NCI-H1436 treated with DMSO at 0.1 percent for 48 hours (cell line): ENCODE measurements at places on chromosomes 7 and 10.
A peak's percentile ranks its signal among the peaks of the same experiment; 100 is the strongest.

GRCh38 chr10:48801001-48801421 is 116.3 kb downstream of the WDFY4 start:
- no peak for DNase-seq

DNA sequence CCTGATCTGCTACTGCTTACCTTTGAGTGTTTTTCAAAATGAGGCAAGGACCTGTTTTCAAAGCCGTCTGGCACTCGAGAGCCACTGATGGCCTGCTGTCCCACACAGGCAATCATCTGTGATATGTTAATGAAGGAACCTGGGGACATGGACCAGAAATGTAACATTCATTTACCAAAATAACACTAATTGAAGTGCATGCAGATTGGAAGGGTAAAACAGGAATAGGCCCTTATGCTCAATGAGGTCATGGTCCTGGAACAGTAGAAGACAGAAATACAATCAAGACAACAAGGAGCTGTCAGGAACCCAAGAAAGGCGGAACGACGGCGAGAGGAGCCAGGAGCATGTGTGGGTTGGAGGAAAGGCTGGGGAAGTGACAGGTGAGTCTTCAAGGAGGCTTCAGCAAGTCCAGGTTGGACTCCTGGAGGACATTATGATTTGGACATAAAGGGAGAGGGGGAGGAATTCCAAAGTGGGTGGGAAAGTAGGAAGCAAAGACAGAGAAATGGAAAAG is 28.3 kb downstream of the POLR3A start:
- DNase-seq = no peak

DNA sequence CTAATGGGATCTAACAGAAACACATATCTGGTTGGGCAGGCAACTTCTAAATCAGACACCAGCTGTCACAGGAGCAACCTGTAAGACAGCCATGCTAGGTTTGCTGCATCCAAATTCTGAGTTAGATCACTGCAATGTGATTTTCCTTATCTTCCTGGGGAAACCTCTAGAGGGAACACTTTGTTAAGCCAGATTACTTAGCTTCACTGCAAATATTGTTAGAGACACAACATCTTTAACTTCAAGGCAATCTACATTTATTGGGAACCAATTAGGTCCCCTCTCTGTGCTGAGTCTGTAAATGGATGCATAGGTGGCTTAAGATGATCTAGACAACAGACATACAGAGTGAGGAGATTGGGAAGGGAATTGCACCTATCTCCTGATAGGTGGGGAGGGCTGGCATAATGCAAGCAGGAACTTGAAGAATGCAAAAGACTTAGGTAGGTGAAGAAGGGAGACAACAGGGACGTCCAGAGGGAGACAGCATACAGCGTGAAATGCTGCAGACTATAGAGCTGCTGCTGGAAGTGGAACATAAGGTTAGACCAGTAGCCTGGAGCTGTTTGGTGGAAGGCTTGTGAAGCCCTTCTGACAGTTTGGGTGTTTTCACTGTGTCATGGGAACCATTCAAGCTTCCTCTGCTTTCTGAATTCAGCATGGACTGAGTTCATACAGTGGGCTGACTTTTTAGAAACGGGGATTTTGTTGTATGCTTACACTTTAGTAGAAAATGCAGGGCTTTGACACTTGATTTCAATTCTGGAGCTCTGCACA is 109.8 kb upstream of the ELMO1 start:
- no peak for DNase-seq

DNA sequence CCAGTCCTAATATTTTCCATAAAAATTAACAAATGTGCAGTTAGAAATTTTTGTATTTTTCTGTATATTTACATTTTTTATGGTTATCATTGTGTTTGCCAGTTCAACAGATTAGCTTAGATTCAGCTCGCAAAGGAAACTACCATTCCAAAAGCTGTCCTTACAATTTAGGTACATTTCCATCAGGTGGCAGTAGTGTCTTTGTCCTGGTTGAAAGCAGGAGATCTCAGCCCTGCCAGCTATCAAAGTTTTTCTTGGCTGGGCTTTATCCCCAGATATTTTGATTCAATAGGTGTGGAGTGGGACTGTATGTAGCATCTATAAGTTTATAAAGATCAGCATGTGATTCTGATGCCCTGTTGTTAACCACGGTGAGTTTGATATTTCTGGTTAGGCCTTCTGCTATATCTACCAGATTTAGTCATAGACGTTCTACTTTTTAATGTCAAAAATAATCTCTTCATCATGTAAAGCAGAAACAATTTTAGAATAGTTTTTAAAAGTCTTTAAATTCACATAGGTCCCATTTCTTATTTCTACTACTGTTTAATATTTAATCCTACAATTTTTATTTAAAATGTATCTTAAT is 15.5 kb upstream of the ICA1 start:
- DNase-seq = no peak

- no peak for DNase-seq
Observed at GRCh38 chr7:91543646-91544045, 279.4 kb downstream of the FZD1 start.

DNA sequence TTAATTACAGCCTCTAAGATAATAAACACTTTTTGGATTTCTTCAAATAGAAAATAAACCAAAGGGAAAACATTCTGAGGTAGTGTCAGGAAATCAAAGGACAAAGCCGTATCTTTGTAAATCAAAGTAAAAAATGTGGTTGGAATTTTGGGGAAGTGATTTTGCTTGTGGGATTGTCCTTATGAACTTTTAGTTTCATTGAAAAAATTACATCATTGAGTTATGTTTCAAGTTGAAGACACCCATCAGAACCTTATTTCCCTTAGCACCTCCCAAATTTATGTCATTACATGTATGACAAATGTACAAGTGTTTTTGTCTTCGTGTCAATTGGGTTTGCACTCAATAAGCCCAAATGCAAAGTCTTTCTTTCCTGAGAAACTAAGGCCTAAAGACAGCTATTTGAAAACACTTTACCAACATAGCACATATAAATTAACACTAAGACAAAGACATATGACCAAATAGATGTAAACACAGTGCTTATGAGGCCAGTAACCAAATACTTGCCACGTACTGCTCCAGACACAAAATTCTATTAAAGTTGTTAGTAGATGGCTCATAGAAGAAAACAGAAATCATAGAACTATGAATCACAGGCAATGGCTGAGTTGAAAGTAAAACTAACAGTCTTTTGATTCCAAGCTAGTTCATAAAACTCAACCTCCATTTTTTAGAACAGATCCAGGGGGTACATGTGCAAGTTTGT is 26.9 kb upstream of the LAMB4 start:
- DNase-seq = no peak

- DNase-seq = no peak
Observed at GRCh38 chr7:69811476-69812308, 213.4 kb downstream of the AUTS2 start.

DNA sequence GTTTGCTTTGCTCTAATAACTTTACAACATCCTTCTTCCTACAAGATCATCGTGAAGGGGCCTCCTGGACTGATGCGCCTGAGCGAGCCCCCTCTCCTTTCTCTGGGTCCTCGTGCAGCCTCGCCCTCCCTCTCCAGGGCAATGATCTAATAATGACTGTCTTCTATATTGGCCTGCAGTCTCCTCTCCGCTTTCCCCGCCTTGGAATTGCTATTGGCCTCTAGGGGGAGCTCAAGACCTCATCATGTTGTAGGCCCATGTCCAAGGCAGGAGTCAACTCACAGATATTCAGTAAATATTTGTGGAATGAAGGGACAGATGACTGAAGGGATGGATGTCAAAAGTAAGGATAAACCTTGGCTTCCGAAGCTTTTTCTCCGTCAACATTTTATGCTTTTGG is 1180.3 kb downstream of the TYW1 start:
- peak; percentile 17 for DNase-seq

- no peak for DNase-seq
Observed at GRCh38 chr10:88388324-88388723, 194.8 kb downstream of the RNLS start.

DNA sequence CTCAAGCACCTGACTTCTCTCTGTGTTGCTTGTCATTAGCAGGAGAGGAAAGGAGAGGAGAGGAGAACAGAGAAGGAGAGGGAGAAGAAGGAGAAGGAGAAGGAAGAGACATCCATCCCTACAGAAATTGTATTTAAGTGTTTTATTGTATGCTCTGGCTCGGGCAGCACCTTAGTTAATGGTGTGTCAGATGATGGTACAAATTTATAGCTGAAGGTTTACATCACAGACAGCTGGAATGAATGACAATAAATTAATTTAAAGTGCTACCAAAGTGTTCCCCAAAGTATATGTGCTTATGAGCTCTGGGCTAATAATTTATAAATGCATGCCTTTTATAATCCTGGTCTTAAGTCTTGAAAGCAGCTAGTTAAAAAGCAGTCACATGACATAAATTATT is 38.1 kb upstream of the ZMIZ1 start:
- DNase-seq = no peak

DNA sequence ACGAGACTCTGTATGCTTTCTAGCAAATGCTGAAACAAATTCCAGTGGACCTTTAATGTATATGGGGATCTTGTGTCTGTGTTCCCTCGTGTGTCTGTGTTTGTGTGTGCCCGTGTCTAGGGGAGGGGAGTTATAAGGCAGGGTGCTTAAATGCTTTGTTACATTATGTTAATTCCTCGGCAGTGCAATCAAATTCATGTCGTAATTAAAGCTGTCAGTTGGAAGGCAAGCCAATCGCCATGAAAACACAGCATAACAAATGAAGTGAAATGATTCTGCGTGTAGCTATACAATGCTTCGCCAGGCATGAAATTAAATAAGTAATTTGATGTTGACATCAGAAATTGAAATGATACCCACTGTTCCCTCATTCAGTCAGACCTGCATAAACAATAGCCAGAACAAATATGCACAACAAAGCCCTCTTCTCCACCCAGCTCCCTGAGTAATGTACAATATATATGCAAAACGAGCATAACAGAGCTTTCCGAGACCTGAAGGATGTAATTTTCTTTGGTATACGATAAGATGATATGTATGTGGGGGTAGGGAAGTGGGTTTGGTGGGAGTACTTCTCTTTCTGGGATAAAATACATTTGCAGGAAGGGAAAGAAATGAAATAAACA is 534.1 kb downstream of the AUTS2 start:
- DNase-seq = peak; percentile 63

DNA sequence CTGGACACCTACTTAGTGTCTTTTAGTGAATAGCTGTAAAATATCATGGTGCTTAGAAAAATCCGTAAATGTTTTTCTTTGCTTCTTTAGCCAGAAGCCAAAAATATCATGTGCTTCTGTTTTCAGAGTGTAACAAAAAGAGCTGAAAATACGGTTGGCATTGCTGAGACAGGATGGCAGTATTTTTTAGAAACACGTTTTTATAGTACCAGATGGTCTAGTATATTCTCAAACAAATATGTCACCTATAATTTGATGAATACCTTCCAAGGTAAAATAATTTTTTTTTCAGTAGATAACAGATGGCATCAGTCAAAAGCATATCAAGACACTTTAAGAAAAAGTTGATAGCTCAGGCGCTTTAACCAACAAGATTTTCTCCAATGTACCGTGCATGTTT is 326.6 kb downstream of the PHF14 start:
- DNase-seq = no peak

- DNase-seq = no peak
Observed at GRCh38 chr7:151559557-151560183, 40.0 kb upstream of the RHEB start.

- no peak for DNase-seq
Observed at GRCh38 chr7:79293655-79294142, 159.8 kb downstream of the MAGI2 start.
